ENCODE measurements at places on chromosomes 12 and 14.

DNA sequence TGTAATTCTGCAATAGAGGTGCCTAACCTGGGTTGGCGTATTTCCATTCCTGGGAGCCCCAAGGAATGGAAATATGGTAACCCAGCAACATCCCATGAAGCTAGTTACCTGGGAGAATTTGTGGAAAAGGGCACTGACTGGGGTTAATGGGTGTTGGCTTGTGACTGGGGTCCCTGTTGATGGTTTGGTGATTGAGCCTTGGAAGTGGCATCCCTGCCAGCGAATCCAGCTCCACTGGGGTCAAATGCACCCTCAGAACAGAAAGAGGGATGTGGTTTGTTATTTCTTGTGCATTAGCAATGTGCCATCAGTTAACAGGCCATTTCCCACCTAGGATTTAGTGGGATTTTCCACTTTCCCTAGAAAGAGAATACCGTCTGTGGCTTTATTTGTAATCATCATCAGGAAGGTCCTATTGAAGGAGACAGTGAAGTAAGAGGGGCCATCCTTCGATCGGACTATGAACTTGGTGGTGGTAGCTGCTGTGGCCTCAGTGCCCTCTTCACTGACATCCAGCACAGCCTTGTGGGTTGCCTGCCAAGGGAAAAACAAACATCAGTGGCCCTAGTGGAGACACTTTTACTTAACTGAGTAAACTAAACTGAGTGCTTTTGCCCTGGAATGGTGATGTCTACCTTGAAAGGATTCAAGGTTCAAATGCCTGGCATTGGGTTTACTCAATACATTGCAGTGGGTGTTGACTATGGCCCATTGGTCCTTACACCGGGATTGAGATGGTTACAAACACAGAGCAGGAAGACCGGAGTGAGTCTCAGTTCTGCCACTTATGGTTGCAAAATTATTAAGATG, 10.4 kb upstream of the SERPINA11 start:
- DNase-seq = no peak

DNA sequence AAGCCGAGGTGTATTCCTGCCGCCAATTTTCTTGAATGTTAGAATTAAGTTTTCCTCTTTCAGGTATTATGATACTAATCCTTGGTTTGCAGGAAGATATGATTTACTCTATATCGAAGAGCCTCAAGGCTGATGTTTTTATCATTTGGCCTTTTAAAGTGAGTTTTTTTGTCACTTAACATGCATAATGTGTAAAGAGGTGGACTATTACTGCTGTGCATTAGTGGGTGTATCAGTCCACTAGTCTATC, 11.1 kb upstream of the TMPO start:
- no peak for DNase-seq

GRCh38 chr12:115960868-115961802, 316.4 kb downstream of the MED13L start:
- no peak for DNase-seq

GRCh38 chr12:124769163-124769530, 94.5 kb downstream of the SCARB1 start:
- DNase-seq = no peak

DNA sequence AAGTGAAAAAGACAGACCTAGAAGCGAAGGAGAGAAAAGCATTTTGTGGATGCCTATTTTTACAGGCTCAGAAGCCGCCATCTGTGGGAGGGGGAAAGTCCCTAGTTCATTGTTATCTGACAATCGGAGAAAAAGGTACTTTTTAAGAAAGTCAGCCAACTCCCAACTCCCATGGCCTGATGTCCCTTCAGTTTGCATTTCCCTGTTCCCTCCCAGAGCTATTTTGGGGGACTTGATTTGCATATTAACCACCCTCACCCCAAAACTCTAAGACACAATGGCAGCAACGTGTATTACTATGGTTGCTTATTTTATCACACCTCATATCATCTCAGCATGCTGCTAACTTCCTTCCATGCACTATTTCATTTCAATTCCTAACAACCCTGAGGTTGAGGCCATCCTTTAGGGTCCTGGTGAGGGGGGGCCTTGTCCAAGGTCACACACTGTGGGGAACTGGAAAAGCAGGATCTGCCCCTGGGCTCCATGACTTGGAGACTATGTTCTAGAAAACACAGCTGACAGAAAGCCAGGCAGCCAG, 18.7 kb downstream of the HVCN1 start:
- DNase-seq = peak; percentile 61

GRCh38 chr14:76901171-76902055, 75.2 kb downstream of the LRRC74A start:
- no peak for DNase-seq

DNA sequence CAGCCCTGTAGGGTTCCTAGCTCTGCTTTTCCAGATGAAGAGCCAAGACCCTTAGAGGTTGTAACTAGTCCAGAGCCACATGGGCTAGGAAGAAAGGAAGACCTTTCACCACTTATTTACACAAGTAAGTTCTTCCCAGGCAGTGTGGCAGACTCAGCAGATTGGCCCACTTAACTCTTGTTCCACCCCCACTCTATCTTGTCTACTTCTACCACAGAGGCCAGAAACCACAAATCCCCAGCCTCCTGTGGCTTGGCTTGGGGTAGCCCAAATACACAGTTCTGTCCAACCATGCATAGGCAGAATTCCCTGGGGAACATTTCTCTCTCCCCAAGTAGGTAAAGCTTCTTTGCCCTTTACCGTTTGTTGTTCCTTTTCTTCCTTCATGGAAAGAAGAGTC, 383.5 kb downstream of the RGS6 start:
- DNase-seq = no peak

- DNase-seq = no peak
Observed at GRCh38 chr14:34387974-34388516, 74.0 kb downstream of the SPTSSA start.

DNA sequence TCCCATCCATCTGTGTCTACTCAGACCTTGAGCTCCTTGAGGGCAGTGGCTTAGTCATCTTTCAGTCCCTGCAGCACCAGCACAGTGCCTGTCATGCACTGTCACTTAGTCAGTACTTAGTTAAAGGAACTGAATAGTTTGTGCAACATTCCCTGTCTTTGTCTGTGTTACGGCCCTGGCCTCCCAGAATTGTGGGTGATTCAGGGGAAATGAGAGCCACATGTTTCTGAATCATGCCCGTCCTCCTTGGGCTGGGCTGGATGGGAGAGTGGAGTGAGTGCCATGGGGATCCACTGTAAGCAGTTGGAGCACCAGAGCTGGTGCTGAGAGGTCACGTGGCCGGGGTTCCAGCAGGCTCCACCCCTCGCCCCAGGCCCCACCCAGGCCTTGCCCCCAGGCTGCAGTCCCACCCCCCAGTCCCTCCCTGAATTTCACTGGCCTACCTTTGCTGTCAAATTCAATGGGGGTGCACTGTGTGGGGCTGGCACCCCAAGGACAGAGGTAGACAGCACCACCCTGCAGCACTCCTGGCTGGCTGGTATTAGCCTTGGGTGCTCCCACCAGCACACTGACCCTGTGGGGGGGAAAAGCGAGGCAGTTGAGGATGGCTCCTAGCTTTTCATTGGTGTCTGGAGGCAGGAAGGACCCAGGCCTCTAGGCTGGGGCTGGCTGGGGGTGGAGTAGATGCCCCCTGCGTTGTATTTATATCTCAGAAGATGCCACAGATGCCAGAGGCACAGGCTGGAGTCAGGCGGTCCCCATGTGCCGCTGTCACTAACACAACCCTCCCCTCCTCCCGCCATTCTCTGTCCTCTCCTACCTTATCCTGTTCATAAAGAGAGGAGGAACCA, 7.5 kb downstream of the ITGA5 start:
- DNase-seq = peak; percentile 71

- DNase-seq = no peak
Observed at GRCh38 chr12:80632835-80633234, 74.6 kb upstream of the MYF6 start.

GRCh38 chr14:70422538-70422937, 5.6 kb upstream of the SYNJ2BP start:
- DNase-seq = no peak

- no peak for DNase-seq
Observed at GRCh38 chr14:101492716-101493115, 68.6 kb upstream of the DIO3 start.

DNA sequence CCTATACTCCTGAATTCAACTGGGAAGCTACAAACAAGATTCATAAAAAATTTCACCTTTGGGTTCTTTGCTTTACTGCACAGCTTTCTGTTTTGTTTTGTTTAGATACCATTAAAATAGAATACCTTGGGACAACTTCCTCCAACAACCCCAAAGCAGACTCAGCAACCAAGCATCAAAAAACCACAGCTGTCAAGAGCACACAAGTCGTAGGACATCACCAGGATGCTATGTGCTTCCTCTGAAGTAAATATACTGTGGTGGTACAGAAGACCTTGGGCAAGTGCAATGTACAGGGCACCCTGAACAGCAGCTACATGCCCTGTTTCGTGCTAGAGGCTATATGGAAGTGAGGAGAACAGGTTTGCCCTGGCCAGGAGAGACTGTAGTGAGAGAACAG, 359.3 kb downstream of the BCL11B start:
- DNase-seq = no peak

DNA sequence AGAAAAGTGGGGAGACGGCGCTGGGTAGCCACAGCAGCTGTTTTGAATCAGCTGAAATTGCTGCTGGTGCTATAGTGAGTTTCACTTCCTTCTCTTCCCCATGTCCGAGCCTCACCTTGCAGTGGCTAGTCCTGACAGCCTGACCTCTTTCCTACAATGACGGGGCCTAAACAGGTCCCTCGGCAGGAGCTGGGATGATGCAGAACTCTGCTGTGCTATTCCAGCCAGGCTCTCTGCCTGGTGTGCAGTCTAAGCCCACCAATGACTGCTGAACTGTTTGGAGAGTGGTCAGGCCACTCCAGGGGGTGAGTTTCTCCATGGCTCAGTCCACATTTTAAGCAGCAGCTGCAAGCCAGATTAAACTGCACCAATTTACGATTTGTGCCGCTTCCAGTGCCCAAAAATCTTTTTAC, 207.3 kb downstream of the TTC7B start:
- no peak for DNase-seq

DNA sequence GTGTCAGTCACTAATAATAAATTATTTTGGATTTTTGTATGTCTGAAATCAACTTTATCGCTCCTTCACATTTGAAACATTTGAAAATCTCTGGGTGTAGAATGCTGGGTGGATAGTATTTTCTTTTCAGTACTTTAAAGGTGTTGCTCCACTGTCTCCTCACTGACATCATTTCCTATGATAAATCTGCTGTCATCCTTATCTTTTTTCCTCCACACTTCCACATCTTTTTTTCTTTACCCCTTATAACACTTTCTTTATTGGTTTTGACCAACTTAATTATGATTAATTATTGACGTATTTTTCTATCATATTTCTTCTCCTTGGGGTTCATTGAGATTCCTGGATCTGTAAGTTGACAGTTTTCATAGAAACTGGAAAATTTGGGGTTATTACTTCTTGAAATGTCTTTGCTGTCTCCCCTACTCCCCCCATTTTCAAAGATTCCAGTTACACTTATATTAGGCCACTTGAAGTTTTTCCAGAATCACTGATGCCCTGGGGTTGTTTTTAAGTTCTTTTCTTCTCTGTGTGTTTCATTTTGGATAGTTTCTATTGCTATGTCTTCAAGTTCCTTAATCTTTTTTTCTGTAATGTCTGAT, 177.5 kb upstream of the DIO3 start:
- DNase-seq = no peak

DNA sequence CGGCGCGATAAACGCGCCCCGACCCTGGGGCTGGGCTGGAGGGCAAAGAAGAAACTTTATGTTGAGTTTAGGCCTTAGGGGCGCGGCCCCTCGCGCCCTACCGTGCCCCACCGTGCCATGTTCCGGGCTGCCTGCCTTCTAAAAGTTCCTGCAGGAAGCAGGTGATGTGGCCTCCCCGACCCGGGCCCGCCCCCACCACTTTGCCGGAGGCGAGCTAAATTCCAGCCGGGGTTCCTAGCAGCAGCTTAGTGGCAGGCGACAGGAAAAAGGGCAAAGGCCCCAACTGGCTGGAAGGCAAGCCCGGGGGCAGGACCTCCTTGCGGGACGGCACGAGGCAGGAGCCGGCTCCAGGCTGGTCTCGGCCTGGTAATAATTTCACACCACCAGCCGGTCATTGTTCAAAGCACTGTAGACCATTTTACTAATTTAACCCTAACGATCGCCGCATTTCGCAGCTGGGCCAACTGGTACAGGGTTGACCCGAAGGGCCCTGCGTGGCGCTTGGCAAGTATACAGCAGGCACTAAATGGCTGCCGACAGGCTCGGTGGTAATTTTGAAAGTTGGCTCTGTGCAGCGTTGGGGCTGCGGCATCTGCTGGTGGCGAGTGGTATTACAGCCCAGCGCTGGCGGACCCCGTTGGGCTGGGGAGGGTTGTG, 895 bp upstream of the CCDC88C start:
- DNase-seq = peak; percentile 88

- no peak for DNase-seq
Observed at GRCh38 chr12:94951071-94951934, 52.2 kb downstream of the NDUFA12 start.

DNA sequence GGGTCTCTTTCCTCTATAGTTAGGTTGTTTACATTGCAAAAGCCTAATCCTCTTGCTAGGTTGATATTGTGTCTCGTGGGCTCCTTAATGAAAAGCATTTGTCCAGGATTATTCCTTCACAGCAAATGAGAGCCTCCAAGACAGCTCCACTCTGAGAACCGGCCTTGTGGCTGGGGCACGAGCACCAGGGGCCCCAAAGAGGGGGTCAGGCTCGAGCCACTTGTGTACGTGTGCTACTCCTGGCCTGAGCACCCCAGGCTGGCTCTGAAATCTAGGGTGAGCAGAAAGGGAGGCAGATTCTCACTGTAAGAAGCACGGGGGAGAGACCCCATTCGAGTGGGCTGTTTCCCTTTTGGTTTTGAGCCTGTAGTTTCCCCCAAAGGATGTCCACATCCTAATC, 45.0 kb upstream of the FZD10 start:
- DNase-seq = no peak
